Endothelial cell of umbilical vein (primary cell): ENCODE measurements at places on chromosomes 7 and 10. TPM values are rescaled to one million over a fixed set of nuclear protein-coding genes. Genes with fewer than 3 reads are reported as not detected.

ZDHHC6 gene
- 18.0 and 21.6 TPM in 2 replicates for polyA plus RNA-seq

ABCB8 gene
- polyA plus RNA-seq, result 38.0 and 43.2 TPM in 2 replicates

FAM204A gene
- 8.3 and 11.1 TPM in 2 replicates for polyA plus RNA-seq

CBLL1 gene
- polyA plus RNA-seq, result 23.1 and 23.8 TPM in 2 replicates

FKBP6 gene
- polyA plus RNA-seq, result 0.04 TPM in 1 of 2 replicates, not detected in the other

DNA sequence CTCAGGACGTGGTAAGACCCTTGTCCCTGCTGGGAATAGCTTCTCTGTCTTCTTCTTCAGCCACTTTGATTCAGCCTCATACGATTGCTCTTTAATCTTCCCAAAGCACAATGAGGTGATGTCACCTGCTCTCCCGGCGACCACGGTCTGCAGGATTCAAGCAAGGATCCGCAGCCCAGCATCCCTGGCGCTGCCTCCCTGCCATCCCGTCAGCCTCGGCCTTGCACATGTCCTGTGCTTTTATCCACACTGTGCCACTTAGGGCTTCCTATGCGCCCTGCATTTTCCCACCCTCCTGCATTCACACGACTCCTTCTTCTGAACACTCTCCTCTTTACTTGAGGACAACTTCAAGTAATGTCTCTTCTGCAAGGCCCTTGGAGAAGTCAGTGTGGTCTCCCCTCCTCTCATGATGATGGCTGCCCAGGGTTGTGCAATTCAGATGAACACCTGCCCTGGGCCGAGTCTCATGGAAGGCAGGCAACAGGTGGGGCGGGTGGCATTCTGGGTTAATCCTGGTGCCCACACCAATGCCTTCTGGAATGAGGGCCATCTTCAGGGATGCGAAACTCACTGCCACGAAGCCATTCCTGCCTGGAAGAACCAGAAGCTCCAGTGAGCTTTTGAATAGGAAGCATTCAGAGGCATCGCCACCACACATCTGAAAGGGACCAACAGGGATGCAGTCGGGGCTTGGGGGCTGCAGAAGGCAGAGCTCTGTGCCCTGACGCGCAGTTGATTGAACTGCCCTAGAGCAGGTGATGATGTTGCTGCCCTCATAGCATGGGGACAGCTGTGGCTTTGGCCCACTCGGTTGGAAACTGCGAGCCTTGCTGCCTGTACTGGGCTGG lies 287.5 kb downstream of the GLRX3 start:
- DNase-seq, result no peak

- no peak for DNase-seq
Measured at GRCh38 chr10:44607116-44607515, 222.2 kb upstream of the CXCL12 start.
